ENCODE measurements at places on chromosomes 11 and 22. TPM values are rescaled to one million over a fixed set of nuclear protein-coding genes. Genes with fewer than 3 reads are reported as not detected.

DNA sequence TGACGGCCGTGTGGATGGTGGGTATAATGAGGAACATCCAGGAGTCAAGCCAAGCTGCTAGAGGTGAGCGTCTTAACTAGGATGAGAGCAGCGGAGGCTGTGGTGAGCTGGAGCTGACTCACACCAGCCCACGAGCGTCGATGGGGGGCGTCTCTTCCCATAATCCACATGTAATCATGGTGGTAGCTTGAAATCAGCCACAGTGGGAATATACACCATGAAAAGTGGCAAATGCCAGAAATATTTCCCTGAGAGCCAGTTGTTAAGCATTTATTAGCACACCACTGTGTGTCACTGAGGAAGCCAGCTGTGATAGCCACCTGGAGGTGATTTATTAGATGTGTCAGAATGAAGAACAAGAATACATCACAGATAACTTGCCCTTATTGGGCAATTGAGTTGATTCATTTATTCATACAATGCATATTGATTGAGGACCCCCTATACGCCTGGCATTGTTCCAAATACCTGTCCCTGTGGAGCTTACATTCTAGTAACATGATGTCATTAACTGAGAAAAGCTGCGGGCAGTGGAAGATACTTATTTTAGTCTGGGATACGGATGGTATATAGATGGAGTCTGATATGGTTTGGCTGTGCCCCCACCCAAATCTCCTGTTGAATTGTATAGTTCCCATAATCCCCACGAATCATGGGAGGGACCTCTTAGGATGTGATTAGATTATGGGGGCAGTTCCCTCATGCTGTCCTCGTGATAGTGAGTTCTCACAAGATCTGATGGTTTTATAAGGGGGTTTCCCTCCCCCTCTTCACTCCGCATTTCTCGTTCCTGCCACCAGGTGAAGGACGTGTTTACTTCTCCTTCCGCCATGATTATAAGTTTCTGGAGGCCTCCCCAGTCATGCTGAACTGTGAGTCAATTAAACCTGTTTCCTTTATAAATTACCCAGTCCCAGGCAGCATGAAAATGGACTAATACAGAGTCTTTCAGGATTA is 473.4 kb downstream of the METTL15 start:
- no peak overlapping the region for H3K4me3 ChIP-seq
- no peaks in the 10 kb centered on the region for H3K27me3 ChIP-seq
- no peaks in the 10 kb centered on the region for H3K36me3 ChIP-seq
- H3K27ac ChIP-seq, result no peak overlapping the region

GRCh38 chr11:123573286-123573685 is 81.1 kb downstream of the SCN3B start:
- H3K4me3 ChIP-seq, result no peak overlapping the region
- no peak for DNase-seq
- no peak overlapping the region for H3K27ac ChIP-seq
- H3K36me3 ChIP-seq, result no peaks in the 10 kb centered on the region
- H3K4me1 ChIP-seq, result peaks cover 16% of the 10 kb centered on the region

- DNase-seq, result no peak
- H3K4me1 ChIP-seq, result no peaks in the 10 kb centered on the region
- peaks cover 5% of the 10 kb centered on the region for H3K27me3 ChIP-seq
- no peaks in the 10 kb centered on the region for H3K36me3 ChIP-seq
Observed at GRCh38 chr22:44889255-44889878, 120.4 kb downstream of the PHF21B start.

DNA sequence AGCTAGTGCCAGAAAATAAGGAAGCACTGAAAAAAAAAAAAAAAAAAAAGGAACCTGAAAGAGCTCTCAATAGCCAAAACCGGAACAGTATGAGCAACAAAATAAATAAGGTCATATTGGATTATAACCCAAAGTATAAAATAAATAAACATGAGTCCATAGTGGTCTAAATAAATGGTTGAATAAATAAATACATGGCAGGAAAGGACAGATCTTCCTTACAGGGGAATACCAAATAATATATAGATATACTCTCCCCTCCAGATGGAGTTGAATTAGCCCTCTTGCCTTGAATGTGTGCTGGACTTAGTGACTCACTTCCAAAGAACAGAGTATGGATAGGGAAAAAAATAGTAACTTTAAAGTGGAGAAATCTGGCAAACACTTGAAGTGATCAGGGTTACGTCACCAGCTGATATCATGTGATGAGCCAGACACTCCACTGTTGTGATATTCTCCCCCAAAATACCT is 14.3 kb upstream of the ARRB1 start:
- H3K36me3 ChIP-seq, result peaks cover 4% of the 10 kb centered on the region
- no peak for DNase-seq
- no peaks in the 10 kb centered on the region for H3K4me1 ChIP-seq
- no peaks in the 10 kb centered on the region for H3K27me3 ChIP-seq
- no peak overlapping the region for H3K27ac ChIP-seq

DNA sequence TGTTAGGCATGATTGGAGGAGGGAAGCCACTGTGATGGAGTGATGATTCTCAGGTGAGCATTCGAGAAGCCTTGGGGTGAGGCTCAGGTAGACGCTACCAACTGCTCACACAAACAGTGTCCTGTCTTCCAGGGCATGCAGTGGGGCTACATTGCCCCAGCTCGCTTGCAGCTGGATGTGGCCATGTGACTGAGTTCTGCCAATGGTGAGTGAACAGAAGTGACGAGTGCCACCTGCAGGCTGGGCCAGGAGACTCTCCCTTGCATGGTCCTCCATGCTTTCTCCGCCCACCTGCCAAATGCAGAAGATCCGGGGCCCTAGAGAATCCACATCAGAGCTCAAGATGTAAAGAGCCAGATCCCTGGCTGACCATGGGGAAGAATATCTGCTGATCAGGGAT is 195.9 kb downstream of the BCR start:
- H3K27me3 ChIP-seq, result peaks cover 14% of the 10 kb centered on the region
- H3K4me1 ChIP-seq, result no peaks in the 10 kb centered on the region
- H3K36me3 ChIP-seq, result peaks cover 15% of the 10 kb centered on the region
- no peak overlapping the region for H3K27ac ChIP-seq

DNA sequence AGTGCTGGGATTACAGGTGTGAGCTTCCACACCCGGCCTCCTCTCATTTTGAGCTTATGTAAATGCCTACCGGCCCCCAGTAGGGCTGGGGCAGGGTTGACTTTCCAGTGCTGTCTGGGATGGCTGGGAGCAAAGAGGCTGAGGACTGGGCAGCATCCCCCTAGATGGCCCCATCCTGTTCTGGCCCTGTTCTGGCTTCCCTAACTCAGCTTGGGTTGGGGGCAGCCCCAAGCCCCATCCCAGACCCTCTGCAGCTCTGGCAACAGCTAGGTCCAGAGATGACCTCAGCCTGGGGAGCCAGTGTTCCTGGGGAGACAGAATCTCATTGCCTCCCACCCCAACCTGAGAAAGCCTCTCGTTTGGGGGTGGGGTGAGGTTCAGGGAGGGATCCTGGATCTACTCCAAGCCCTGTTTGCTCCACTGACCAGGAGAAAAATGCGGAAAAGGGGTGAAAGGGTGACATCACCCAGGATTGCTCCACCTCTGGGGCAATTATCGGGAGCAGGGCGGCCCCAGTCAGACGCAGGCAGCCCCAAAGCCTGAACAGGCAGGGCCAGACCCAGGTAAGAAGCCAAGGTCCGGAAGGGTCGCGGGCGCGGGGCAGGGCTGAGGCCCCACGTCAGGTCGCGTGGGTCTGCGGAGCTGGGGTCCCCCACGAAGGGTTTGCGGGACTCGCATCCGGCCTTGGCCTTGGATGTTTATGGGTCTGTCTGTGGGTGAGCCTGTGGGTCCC is at the start of gene PNPLA2:
TSS of gene PNPLA2 (plus strand) at position 519 of the 733 bp plus-strand sequence. CDS start 805 bp downstream, outside the sequence.
- H3K27ac ChIP-seq, result no peak within 1 kb of the TSS
- H3K4me3 ChIP-seq, result peak within 1 kb of the TSS; percentile 81
- H3K4me1 ChIP-seq, result no peaks in the 10 kb centered on the region
- no peak for DNase-seq
- no peaks in the 10 kb centered on the region for H3K36me3 ChIP-seq

- no peaks in the 10 kb centered on the region for H3K4me1 ChIP-seq
- no peaks in the 10 kb centered on the region for H3K27me3 ChIP-seq
- no peak overlapping the region for H3K4me3 ChIP-seq
- no peaks in the 10 kb centered on the region for H3K36me3 ChIP-seq
- DNase-seq, result no peak
Observed at GRCh38 chr11:43819926-43820325, 60.7 kb upstream of the ALKBH3 start.

DNA sequence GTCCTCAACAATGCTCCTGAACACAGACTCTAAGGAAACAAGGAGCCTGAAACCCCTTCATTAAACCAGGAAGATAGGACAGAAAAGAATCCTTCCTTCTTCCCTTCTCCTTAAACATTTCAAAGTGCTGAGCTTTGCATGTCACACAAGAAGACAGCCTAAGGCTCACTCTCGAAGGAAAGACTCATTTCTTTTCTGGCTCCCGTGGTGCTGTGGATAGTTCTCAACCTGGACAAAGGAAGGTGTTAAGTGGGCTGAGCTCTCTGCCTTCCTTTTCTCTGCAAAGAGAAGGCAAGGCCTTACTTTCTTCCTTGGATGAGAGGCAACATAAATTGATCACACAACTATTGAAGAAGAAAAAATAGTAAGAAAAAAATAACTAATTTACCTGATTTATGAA is 452.4 kb upstream of the DDI1 start:
- H3K4me1 ChIP-seq, result no peaks in the 10 kb centered on the region
- H3K27me3 ChIP-seq, result no peaks in the 10 kb centered on the region
- no peak for DNase-seq
- H3K4me3 ChIP-seq, result no peak overlapping the region
- no peaks in the 10 kb centered on the region for H3K36me3 ChIP-seq

GRCh38 chr22:30023099-30023660 is 57.1 kb upstream of the HORMAD2 start:
- H3K4me3 ChIP-seq, result no peak overlapping the region
- no peak overlapping the region for H3K27ac ChIP-seq

GRCh38 chr11:118705791-118706545 is 26.5 kb upstream of the TREH start:
- H3K4me3 ChIP-seq, result no peak overlapping the region
- peaks cover 3% of the 10 kb centered on the region for H3K4me1 ChIP-seq
- H3K27ac ChIP-seq, result no peak overlapping the region

GRCh38 chr22:39953101-39953500 is 7.1 kb upstream of the TMA7B start:
- no peak overlapping the region for H3K4me3 ChIP-seq
- DNase-seq, result no peak
- H3K27me3 ChIP-seq, result peaks cover 2% of the 10 kb centered on the region
- peaks cover 3% of the 10 kb centered on the region for H3K4me1 ChIP-seq
- peaks cover 5% of the 10 kb centered on the region for H3K36me3 ChIP-seq

DNA sequence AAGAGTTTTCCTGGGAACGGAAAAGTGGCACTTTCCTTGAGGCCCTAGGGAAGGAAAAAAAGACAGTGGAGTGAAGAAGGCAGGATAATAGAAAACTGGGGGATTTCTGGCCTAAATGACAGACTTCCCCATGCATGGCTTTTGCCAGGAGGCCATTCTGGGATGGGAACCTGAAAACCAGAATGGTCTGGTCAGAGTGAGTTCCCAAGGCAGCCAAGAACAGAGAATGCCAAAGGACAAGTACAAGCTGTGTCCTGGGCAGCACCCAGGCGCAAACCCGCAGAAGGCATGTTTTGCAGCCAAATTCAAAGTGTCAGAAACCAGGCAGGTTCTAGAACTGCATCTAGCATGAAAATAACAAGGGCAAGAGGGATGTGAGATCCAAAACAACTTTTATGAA is 162.4 kb downstream of the SPON1 start:
- H3K4me1 ChIP-seq, result no peaks in the 10 kb centered on the region
- H3K36me3 ChIP-seq, result peaks cover 10% of the 10 kb centered on the region
- H3K27me3 ChIP-seq, result no peaks in the 10 kb centered on the region
- H3K4me3 ChIP-seq, result no peak overlapping the region

GRCh38 chr11:99154277-99154676 is 133.5 kb downstream of the CNTN5 start:
- H3K4me1 ChIP-seq, result peaks cover 2% of the 10 kb centered on the region
- no peaks in the 10 kb centered on the region for H3K36me3 ChIP-seq
- no peak overlapping the region for H3K27ac ChIP-seq
- H3K4me3 ChIP-seq, result no peak overlapping the region
- DNase-seq, result no peak
- no peaks in the 10 kb centered on the region for H3K27me3 ChIP-seq

GRCh38 chr11:9150501-9150900 is 59.1 kb upstream of the SCUBE2 start:
- H3K36me3 ChIP-seq, result peaks cover 9% of the 10 kb centered on the region
- no peaks in the 10 kb centered on the region for H3K27me3 ChIP-seq
- H3K27ac ChIP-seq, result no peak overlapping the region
- H3K4me1 ChIP-seq, result no peaks in the 10 kb centered on the region
- no peak overlapping the region for H3K4me3 ChIP-seq

DNA sequence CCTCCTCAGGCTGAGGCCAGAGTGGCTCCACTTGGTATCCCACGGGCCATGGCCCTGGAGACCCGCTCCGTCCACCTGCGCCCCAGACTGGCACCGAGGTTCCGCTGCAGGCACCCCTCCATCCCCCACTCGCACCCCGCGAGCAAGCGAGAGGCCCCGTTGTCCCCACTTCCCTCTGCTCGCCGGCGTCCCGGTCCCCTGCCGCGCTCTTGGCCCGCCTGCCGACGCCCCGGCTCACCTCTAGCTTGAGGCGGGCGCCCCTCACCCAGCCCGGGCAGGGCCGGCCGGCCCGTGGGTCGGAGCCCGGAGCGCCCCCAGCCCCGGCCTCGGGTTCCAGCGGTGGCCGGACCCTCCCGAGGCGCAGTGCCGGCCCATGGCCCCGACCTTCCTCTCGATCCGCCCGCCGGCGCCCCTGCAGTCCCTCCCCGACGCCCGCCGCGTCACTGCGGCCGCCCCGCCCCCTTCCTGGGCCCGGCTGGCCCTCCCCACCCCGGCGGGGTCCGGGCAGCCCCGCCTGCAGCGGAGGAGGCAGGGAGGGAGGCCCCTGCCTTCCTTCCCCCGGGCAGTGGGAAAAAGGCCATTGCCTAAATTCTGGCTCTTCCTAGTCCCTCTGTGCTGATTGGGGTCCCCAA is at the start of gene PITPNM1:
TSS of gene PITPNM1 (minus strand) at position 414 of the 632 bp plus-strand sequence. CDS start 1,183 bp downstream, outside the sequence.
- no peak within 1 kb of the TSS for H3K27ac ChIP-seq
- peak; percentile 64 for DNase-seq

DNA sequence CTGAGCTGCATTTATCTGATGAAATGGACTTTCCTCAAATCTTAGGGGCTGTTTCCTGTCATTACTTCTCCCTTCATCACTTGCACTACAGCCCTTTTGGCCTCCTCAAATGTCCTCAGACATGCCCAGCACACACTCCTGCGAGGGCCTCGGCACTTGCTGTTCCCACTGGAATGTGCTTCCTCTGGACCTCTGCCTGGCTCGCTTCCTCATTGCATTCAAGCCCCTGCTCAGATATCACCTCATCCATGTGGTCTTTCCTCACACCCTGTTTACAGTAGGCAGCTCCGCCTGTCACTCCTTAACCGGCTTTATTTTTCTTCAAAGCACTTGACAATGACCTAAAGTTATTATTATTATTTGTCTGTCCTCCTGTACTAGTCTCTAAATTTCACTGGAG is 9.0 kb downstream of the NAT10 start:
- no peak overlapping the region for H3K4me3 ChIP-seq
- no peak overlapping the region for H3K27ac ChIP-seq
- no peak for DNase-seq
- peaks cover 14% of the 10 kb centered on the region for H3K4me1 ChIP-seq

GRCh38 chr11:133047036-133047770 is 485.1 kb downstream of the OPCML start:
- no peaks in the 10 kb centered on the region for H3K36me3 ChIP-seq
- no peak overlapping the region for H3K4me3 ChIP-seq
- peaks cover 34% of the 10 kb centered on the region for H3K4me1 ChIP-seq
- DNase-seq, result no peak
- H3K27ac ChIP-seq, result no peak overlapping the region

The PDE2A gene
- total RNA-seq, result 16.9 TPM

The SMIM35 gene
- not detected for total RNA-seq

The HTR3A gene
- 14.5 TPM for total RNA-seq

The ACR gene
- total RNA-seq, result not detected

The RIN1 gene
- 1.9 TPM for total RNA-seq

The HPX gene
- 9.6 TPM for total RNA-seq

The TRIM21 gene
- 8.3 TPM for total RNA-seq
